Activated gamma-delta T cell treated with anti-CD3 and anti-CD28 coated beads, Interleukin-2, amount 50 U/mL, for 16 hours (primary cell): ENCODE measurements at places on chromosomes 13 and 19.

DNA sequence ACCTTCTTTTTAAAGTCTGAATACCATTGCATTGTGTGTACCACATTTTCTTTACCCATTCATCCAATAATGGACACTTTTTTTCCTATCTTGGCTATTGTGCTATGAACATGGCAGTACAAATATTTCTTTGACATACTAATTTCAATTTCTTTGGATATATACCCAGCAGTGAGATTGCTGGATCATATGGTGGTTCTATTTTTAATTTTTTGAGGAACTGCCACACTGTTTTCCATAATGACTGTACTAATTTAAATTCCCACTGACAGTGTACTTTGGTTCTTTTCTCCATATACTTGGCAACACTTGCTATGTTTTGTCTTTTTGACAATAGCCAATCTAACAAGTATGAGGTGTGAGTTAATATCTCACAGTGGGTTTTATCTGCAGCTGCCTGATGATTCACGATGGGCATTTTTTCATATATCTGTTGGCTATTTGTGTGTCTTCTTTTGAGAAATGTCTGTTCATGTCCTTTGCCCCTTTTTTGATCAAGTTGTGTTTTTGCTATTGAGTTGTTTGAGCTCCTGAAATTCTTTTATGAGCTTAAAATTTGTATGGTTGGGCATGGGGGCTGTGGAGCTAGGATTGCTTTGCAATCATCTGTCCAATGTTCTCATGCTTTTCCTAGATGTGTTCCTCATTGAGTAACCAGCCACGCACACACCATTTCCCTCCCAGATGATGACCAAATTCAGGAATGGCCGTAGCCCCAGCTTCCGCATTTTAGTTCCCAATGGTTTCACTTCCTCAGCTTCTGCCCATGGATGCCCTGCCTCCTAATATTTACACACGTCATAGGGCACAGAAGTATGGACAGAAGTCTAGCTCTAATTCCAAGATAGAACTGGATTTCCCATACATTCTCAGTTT lies 380.0 kb upstream of the SGCG start:
- no peak for DNase-seq

GRCh38 chr19:7830272-7830771 lies 304 bp downstream of the EVI5L start:
- no peak for DNase-seq

DNA sequence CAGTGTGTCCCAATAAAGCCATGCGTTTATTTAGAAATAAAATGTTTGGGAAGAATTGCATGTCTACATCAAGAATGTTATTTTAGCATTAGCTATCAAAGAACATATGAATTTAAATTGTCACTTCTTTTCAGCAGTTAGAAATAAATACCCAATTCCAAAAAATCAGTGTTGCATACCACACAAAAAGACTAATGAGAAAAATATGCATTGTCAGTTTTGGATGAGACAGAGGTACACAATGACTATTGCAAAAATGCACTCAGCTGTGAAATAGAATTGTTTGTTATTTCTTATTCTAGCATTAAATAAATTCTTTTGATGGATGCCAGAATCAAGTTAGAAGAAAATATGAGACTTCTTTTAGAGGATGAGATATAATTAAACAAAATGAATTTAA lies 833.9 kb downstream of the SLITRK1 start:
- DNase-seq: no peak

GRCh38 chr13:60654415-60654814 lies 257.4 kb downstream of the TDRD3 start:
- no peak for DNase-seq

GRCh38 chr13:92843549-92843948 lies 383.1 kb upstream of the GPC6 start:
- no peak for DNase-seq

- DNase-seq: no peak
Observed at GRCh38 chr13:60221581-60221980, 57.9 kb upstream of the DIAPH3 start.

DNA sequence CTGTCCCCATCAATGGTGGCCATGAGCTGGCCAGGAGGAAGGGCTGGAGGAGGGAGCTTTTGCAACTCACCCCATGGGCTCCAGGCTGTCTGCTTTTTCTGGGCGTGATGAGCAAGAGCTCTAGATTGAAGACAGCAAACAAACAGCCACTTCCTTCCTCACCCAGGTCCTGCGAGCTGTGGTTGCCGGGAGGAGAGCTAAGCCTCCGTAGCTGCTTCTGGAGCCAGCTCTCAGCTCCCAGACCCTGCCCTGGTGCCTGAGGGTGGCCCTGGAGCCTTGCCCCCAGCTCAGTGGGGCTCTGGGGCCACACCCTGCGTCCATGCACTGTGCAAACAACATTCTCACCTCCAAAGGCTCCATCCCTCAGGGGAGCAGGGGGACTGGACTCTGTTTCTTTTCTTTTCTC lies 6.2 kb downstream of the MYO1F start:
- peak; percentile 43 for DNase-seq

DNA sequence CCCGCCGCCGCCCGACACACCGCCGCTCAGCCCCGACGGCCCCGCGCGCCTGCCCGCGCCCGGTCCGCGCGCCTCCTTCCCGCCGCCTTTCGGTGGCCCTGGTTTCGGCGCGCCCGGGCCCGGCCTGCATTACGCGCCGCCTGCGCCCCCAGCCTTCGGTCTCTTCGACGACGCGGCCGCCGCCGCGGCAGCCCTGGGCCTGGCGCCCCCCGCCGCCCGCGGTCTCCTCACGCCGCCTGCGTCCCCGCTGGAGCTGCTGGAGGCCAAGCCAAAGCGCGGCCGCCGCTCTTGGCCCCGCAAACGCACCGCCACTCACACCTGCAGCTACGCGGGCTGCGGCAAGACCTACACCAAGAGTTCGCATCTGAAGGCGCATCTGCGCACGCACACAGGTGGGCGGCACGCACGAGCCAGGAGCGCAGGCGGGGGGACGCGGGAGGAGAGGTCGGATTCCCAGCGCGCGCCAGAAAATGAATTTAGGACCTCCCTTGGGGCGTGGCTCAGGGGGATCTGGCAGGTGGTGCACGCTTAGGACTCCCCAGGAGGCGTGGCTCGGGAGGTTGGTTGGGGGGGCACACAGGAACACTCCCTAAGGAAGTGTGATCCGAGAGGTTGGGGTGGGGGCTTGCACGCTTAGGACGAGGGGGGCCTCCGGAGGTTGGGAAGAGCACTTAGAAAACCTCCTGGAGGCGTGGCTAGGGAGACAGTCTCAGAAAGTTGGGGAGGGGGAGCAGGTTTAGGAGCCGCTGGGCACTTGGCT lies 1.2 kb downstream of the KLF2 start:
- DNase-seq: no peak
